Naive thymus-derived CD4-positive, alpha-beta T cell (primary cell): ENCODE measurements at places on chromosomes 11 and 22. TPM values are rescaled to one million over a fixed set of nuclear protein-coding genes. Genes with fewer than 3 reads are reported as not detected.

DNA sequence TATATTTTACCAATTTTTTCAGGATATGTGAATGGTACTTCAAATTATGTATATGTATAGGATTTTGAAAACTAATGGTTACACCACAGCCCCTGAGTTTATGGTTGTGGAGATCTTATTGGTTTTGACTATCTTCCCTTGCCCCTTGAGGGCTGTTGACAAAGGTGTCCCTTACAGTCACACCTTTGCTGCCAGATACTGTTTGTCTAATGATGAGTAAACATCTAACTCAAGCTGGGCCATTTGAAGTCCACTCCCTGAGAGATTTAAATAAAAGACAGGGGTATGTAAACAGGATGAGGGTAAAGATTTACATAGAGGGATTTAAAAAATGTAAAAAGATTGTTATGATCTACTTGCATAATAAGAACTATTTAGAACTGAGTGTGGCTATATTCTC lies 38.9 kb upstream of the LUZP2 start:
- DNase-seq, result no peak

DNA sequence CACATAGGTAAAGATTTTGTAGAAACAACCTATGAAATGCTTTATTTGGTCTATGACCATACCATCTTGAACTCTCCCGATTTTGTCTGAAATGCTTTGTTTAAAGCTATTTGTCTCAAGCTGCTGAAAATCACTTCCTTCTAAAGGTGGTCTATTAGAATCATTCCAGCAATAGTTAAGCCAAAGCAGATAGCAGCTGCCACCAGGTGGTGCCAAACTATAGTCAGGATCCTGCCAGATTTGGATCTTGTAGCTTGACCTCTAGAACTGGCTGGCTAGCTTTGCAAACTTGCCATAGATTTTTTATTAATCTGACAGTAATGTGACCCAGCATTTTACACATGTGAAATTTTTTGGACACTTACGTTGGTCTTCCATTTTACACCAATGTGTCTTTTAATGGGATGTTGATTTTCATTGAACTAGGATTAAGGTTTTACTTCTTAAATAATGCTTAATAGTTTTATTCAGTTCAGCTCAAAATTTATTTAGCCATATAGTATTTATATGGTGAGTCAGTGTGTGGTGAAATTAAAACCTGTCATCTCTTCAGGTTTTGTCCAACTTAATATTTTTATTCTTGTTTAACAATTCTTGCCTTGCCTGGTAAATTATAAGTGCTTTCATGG lies 19.7 kb downstream of the CTR9 start:
- DNase-seq, result no peak

DNA sequence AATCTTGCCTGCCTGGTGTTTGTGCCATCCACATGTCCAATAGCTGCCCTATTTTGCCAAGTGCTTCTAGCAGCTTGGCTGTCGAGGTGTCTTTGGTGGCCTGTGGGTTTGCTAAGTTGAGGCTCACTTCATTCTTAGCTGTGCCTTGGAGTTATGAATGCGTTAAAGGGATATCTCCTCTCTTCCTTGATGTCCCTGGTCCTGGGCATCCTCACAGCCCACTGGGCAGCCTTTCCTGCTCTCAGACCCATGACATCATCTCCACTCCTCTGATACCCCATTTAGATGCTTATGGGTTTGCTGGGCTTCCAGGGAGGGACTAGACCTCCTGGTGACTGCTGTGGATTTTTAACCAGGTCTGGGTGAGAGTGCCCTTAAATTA lies 1.3 kb downstream of the LDLRAD3 start:
- no peak for DNase-seq

GRCh38 chr11:95302211-95302610 lies 71.2 kb upstream of the SESN3 start:
- no peak for DNase-seq

DNA sequence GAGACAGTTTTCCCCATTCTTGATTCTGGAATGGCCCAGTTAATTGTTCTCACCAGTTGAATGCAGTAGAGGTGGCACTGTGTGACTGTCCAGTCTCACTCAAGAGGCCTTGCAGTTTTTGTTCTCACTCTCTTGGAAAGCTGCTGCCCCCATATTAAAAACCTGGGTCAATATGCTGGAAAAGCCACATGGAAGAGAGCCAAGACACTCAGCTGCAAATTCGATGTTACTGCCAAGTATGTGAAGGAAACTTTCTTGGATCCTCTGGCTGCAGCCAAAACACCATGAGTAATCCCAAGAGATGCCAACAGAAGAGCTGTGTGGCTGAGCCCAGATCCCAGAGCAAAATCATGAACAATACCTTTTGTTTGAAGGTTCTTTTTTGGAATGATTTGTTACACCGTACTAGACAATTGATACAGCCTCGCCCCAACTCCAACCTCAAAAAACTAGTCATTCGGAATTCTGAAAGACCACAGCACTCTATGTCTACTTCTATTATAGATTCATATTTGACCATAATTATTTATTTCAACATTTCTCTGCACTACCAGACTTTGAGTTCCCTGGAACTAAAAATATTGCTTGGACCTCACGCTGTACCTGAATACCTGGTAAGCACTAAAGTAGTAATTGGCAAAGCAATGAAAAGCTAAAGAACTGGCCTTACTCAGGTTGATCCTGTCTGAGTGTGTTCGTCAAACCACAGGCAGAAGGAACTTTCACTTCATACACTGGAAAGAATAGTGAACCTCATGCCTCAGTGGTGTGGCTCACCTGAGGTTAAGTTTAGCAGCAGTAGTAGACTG lies 378.8 kb downstream of the ETS1 start:
- no peak for DNase-seq

GRCh38 chr11:129210831-129211181 lies 18.7 kb upstream of the ARHGAP32 start:
- DNase-seq, result no peak

The KRTAP5-4 gene
- not detected for total RNA-seq

GRCh38 chr22:25875461-25875860 lies 133.5 kb downstream of the MYO18B start:
- no peak for DNase-seq

DNA sequence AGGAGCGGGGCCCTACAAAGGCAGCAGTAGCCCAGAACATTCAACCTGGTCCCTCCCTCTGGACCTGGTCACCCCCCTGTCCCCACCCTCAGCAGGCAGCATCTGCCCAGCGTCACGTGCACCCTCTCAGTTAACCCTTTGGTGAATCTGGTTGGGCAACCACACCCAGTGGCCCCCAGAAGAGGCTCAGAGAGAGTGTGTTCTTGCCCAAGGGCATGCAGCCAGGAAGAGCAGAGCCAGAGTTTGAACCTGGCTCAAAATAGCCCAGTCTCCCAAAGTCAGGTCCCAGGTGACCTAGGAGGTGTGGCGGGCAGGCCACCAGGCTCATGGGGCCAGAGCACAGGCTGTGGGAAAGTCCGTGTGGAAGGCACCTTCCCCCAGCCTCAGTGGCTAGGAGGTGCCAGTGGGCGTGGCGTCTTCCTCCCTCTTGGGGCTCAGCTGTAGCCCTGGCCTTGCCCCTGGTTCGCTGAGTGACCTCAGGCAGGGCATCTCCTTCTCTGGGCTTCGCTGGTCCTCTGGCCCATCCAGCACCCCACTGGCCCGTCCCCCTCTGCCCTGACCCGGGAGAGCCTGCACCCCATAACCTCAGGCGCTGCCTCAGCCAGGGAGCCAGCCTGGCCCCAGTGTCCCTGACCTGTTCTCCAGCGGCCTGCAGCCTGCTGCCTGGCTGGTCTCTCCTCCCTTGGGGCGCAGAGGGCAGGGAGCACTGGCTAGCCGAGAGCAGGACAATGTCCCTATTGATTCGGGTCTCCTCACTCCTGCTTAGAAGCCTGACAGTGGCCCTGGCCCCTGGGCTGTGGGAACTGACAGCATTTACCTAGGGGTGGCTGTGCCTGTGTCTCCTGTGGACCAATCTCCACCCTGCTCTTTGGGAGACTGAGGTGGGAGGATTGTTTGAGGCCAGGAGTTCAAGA lies 7.0 kb downstream of the ALDH3B1 start:
- no peak for DNase-seq

The IL18 gene
- 8.3 TPM for total RNA-seq

DNA sequence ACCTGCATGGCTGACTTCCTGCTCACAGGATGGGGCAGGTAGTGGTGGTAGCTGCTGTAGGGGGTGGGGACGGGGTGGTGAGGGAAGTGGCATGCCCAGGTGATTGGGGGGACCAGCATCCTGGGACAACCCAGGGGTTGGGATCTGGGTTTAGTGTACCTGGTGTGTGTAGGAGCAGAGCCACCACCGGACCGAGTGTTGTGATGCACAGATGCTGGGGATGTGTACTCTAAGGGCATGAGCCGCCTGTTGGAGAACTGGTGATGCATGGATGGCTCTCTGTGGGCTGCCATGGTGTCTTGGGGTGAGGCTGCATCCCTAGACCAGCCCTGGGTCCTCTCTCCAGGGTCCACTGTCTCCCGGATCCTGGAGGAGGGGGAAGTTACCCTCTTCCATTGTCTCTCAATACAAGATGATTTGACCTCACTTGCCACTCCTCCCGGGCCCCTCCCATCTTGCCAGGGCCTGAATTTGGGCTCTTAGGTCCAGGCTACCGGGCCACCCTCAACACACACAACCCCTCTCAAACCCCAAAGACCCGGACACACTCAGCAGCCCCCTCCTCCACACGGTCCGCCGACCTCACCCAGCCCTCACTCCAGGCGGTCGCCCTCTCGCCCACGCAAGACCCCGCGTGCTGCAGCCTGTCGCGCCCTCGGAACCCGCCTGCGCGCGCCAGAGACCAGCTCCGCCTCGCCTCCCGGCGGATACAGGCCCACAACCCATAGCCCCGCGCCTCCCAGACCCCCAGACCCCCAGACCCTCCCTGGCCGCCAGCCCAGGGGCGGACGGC lies 619 bp downstream of the LRRC75B start:
- DNase-seq, result no peak

DNA sequence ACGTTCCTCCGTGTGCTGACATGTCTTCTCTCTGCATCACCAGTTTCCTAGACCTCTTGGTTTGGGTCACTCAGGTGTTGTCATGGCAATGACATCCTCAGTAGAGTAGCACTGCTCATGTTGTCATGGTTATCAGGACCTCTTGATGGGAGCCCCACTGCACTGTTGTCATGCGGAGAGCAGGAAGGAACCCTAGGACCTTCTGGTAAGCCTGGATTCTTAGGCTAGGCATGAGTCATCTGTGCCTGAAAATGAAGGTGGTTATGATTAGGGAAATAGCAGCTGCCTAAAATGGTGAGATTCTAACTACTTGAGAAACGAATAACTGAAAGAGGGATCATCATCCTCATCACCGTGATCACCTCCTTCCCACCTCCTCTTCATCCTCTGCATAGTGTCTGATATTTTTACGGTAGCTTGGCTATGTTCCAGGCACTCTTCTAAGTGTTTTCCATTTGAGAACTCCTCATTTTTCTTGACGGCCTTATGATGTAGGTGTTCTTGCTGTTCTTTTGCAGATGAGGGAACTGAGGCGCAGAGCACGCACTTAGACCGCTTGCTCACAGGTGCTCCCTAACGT lies 858.4 kb downstream of the NTM start:
- no peak for DNase-seq

DNA sequence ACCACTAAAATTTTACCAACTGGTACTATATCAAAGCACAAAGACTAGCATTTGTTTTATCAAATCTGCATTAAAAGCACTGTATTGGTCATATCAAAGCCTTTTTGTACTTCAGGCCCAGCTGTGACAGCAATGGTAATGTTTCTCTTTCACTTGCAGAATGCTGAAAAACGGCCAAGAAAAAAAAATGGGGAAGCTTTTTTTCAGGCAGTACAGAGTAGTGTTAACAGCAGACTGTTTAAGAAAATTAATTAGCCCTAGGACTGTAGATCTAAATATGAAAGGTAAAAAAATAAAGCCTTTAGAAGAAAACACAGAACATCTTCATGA lies 33.3 kb downstream of the DENND5A start:
- DNase-seq, result no peak

GRCh38 chr11:96103102-96103501 lies 179.2 kb upstream of the MTMR2 start:
- DNase-seq, result no peak

DNA sequence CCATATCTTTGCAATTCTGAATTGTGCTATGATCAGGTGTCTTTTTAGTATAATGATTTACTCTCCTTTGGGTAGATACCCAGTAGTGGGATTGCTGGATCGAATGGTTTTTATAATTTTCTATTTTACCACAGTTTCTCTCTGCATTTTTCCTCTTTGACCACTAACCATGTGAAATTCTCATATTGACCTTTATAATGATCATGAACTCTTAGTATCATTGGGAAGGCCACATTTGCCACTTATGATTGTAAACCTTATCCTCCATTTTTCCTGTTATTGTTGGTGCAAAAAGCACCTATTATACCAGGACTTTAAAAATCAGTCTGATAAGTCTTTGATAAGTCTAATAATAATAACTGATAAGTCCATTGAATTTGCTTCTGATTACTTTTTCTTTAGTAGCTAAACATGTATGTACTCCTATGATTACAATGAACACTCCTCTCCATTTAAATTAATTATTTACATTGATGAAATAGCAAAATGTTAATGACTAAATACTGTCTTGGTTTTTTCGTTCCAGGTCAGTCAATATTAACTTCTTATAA lies 9.6 kb downstream of the NEAT1 start:
- DNase-seq, result no peak

DNA sequence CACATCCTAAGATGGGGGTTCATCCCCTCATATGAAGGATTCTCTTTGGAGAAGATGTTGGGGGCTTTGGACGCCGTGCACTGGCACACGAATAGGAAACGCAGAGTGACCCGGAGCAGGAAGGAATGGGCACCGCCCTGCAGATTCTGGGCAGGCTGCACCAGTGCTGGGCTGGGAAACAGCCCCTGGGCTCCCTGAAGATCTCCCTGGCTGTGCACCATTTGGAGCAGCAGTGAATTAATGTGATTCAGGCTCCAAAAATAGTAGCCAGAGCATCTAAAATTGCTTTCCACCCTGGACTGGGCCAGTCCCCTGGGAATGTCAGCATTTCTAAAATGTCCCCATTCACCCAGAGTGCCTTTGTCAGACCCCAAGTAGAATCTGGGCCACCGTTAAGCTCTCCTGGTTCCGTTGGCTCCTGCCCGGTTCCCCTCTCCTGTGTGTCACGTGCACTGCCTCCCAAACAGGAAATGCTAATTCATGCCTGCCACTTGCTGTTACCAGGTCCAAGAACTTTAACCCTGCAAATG lies 18.6 kb downstream of the IRAG1 start:
- no peak for DNase-seq
